ENCODE measurements at places on chromosomes 3 and 15.

- no peak for DNase-seq
Measured at GRCh38 chr15:68081869-68082505, 27.9 kb downstream of the PIAS1 start.

- DNase-seq, result no peak
Measured at GRCh38 chr15:86236356-86237110, 156.9 kb downstream of the AGBL1 start.

GRCh38 chr3:196517919-196518318, 2.8 kb upstream of the SMCO1 start:
- no peak for DNase-seq

GRCh38 chr3:22157848-22158247, 406.8 kb upstream of the ZNF385D start:
- no peak for DNase-seq

DNA sequence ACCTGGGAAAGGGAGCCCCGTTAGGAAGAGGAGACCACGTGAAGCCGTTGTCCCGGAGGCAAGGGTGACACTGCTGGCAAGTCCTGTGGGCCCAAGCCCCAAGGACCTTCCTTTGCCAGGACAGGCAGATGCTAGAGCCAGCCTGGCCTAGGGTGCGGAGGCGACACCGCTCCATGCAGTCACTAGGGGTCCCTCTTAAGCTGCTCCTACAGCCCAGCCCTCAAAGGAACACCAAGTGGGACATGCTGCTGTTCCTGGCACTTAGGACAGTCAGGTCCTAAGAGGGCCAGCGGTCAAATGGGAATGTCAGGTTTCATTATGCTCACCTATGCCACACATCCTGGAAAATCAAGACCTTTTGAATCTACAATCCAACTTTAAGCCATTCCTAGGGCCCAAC, 59.7 kb downstream of the RPN1 start:
- DNase-seq, result no peak

DNA sequence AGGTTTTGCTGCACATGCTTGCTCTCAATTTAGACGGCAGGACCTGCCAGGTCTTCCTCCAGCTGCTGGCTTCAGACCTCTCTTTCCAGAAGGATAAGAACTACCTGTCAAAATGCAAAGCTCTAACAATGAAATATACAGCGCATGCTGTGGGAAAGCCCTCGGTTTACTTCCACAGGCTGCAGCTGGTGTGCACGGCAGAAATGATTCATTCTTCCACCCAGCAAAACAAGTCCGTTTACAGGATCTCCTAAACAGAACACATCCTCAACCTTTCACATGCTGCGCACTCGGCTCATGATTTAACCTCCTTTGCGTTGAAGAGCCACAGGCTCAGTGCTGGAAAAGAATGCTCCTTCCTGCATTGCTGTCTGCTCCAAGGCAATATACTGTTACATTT, 92.4 kb upstream of the WNT5A start:
- peak; percentile 51 for DNase-seq

DNA sequence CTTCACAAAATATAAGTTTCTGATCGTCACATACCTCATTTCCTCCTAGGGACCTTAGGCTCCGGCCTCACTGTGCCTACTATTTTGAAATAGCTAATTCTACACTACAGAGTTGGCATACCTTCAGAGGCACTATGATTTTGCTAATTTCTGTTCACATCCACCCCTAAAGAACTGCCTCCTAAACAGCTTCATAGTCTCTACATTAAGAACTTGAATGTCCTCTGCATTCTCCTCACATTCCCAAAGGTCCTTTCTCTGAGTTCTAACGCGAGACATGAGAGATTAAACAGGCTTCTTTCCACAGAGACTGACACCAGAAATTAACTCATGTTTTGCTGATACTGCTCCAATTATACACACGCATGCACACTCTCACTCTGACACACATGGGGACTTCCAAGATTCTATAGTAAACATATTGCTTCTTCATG, 75.5 kb downstream of the DLG1 start:
- DNase-seq, result no peak

DNA sequence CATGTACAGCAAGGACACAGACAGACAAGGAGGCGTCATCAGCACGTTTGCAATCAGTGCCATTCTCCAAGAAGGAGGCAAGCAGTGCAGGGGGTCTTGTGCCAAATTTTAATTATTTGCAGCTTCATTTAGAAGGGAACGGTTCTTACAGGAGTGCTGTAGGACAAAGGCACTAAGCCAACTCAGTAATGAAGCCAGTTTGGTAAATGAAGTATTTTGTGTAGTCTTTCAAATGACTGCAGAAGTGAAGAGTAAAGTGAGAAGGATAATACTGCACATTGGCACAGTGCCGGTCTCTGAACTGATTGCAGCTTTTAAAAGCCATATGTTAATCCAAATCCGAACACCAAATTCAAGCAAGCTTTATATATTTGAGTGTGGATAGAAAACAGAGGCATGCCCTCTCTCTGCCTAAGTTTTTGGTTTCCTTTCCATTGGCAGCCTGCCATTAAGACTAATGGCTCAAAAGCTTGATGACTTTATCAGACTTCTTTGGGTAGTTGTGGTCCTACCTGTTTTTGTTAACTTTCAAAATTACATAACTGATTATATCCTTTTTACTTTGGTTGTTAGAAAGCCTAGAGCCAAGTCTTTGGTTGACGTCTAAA, 101.3 kb downstream of the SENP2 start:
- no peak for DNase-seq

DNA sequence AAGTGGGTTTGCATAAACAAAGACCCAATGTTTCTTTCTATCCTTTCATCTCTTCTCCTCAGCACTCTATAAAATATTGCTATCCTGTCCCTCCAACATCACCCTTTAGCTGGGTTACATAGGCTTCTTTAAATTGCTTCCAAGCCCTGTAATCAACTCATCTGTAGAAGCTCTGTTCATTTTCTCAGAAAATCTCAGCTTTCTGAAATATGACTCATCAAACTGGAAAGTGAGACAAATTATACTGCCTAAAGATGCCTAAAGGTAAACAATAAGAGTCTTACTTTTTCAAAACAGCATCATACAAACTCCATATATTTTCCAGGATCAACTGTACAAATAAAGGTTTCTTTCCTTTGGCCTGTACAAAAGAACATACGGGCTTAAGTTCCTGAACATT, 33.8 kb downstream of the EFL1 start:
- DNase-seq, result no peak
